ENCODE measurements at places on chromosomes 12 and 14.
A peak's percentile ranks its signal among the peaks of the same experiment; 100 is the strongest.

GRCh38 chr14:54532111-54533012 is 22.7 kb downstream of the CGRRF1 start:
- no peak for DNase-seq

DNA sequence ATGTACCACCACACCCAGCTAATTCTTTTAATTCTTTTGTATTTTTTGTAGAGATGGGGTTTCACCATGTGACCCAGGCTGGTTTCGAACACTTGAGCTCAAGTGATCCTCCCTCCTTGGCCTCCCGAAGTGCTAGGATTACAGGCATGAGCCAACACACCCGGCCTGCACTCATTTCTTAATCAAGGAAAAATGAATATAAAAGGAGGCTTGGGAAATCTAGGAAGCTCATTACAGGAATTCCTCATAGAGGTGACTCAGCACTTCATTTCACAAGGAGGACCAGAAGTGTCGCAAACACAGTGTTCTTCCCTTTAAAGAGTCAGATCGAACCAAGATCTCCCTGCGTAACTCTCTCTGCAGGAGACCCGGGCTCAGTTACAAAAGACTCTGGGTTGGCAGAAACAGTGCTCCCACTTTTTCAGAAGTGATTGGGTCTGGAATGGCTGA is 30.3 kb downstream of the NFKBIA start:
- DNase-seq, result no peak

DNA sequence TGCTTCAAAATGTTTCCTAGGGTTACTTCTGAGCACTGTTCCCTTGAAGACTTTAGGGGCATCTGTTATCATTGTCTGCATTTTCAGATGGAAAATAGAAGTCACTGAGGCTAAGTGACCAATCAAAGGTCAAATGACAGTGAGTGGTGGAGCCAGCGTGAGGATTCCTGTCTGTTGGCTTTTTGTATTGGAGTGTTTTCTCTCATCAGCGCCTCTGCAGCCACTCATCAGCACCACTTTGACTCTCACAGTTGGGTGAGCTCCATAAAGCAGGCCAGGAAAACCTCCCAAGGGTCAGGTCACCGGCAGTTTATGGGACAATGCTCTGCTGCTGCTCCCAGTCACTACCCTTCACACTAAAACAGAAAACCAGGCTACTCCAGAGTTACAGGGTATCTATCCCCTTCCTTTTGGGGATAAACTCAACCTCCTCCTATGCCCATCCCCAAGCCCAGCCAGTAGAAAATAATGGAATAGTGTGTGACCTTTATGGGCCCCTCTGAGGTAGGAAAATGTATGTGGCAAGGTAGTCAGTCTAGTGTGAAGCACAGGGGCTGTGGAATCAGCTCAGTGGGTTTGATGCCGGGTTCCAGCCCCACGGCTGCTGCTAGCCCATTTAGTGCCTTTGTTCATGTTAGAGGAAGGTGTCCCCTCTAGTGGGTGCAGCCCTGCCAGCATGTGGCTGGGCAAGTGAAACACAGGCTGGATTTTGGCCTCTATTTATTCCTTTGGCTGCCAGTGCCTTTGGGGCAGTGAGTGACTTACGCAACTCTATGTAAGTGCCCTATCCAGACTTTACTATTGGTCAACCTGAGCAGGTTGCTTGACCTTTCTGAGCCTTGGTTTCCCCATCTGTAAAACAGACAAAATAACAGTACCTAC is 133.8 kb upstream of the CPM start:
- DNase-seq, result no peak

GRCh38 chr12:131085816-131086591 is 132.3 kb downstream of the ADGRD1 start:
- no peak for DNase-seq

GRCh38 chr12:19550626-19551025 is 111.3 kb downstream of the AEBP2 start:
- no peak for DNase-seq

- no peak for DNase-seq
Observed at GRCh38 chr12:180445-180844, 33.5 kb downstream of the SLC6A12 start.

DNA sequence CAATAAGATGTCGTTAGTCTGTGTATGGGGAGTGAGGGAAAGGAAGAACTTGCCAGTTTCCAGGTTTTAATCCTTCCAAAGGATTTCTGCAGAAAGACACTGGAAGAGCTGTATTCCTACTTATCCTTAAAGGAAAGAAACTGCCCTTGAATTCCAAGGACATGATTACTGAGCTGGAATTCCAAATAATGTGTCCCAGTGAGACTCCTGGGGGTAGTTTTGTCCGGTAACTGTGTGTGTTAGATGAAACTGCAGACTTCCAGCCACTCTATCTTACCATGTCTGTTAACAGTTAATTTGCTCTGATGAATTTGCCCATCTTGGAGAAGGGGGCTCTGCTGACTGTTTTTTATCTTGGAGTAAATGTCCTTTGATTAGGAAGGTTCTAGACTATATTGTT is 33.0 kb downstream of the CKB start:
- DNase-seq, result no peak

DNA sequence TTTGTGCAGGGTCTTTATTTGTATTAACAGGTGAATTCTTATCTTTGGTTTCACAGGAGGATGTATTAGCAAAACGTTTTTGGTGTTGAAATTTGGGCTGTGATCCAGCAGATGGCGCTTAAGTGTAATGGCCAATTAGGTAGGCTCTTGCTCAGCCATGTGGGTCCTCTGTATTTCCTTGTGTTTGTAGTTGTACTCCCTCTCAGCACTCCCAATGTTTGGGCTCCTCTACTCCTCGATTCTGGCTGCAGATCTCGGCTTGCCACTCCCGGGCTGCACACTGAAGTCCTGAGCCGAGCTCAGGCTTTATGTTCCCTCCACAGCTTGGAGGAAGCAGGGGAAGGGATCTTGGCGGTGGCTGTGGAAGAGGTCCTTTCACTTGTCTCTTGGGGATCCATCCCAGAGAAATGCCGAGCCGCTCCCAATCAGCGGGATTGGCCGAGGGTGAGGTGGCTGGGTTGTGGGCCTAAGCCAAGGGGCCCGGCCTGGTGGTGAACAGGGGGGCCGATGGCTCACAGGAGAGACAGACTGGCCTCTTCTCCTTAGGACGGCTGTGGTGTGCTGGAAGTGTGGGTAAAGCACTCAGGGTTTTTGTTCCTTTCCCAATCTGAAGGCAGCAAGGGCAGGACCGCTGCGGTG is 133.7 kb downstream of the AEBP2 start:
- no peak for DNase-seq

GRCh38 chr14:25017562-25017961 is 32.4 kb downstream of the STXBP6 start:
- no peak for DNase-seq

DNA sequence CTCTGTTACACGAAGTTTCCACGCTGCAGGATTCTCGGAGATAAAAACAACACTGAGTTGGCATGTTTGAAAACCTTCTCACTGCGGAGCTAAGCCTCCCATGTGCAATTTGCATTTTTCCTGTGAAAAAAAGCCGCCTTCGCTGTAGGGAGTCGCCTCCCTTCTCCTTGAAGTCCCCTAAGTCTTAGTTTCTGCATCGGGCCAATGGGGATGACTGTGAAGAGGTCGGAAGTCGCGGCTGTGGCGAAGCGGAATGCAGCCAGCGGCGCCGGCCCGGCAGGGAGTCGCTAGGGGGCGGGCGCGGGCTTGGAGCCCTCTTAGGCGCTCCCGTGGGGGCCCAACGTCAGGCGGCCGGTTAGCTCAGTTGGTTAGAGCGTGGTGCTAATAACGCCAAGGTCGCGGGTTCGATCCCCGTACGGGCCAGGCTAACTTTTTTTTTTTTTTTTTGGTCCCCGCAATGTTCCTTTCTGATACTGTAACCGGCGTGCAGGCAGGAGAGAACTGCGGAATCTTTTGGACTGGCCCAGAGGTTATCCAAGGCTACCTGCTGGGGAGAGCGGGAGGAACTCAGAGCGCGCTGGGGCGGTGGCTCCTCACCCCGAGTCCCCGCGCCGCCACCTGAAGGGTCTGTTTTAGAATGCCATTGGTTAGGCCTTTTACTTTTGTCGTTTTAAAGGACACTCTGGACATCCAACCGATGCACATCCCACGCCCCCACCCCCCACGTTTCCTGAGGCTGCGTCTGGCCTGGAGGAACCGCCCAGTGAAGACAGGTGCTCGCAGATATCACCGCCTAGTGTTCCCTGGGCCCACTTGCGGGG is 2.6 kb upstream of the ZNF839 start:
- peak; percentile 93 for DNase-seq
